ENCODE measurements at places on chromosomes 5 and 9.

- DNase-seq, result no peak
These were observed 1.0 kb upstream of the CACFD1 start for GRCh38 chr9:133458643-133459312.

DNA sequence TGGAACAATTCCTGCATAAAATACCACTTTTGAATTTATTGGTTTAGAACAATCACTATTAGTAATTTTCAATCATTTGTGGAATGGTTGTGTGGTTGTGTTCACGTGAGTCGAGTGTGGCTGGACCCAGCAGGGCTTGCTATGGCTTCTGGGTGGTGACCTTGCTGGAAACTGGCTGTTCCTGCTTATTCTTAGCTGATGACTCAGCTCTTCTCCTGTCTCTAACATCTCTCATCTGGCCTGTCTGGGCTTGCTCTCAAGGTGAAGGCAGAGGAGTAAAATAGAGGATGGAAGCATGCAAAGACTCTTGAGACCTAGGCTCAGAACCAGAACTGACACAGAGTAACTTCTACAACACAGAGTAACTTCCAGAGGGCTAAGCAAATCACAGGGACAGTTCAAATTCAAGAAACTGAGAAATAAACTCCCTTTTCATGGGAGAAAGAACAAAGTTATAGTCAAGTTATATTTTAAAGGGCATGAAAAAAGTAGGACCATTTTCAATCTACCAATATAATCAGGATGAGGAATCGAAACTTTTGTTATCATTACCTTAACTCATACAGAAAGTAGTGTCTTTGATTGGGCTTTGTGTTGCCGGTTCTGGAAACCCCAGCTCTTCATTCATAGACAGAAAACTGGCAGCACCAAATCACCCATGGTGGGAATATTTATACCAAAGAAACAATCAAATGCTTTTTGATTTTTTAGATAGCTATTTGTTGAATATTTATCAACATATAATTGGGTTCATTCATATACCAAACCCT, 665.1 kb downstream of the CDH18 start:
- DNase-seq, result no peak

- no peak for DNase-seq
These were observed 12.3 kb downstream of the RNU6ATAC start for GRCh38 chr9:134152022-134152448.

- DNase-seq, result no peak
These were observed 702.2 kb downstream of the MAT2B start for GRCh38 chr5:164207646-164208045.

DNA sequence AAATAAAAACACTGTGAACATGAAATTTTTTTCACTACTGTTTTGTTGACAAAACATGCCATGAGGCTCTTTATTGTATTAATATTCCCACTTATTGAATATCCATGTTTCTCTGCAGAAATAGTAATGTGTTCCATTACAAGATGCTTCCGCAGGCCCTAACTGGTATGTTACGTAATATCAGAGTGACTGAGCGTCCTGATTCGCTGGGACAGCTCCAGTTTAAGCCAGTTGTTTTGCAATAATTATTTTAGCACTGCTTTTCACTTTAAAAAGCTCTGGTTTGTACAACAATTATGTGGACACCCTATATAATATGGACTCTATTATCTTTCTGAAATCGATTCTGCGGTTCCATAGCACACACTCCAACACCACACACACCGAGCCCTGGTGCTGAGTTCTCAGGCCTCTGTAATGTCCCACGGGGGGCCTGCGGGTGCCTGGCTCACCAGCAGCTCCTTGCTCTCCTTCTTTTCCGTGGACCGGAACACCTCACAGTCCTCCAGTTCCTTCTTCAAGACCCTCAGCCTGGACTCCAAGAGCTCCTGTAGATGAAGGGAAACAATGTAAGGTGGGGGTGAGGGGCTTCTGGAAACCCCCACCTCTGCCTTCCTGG, 1.8 kb downstream of the TRIM7 start:
- DNase-seq, result no peak

DNA sequence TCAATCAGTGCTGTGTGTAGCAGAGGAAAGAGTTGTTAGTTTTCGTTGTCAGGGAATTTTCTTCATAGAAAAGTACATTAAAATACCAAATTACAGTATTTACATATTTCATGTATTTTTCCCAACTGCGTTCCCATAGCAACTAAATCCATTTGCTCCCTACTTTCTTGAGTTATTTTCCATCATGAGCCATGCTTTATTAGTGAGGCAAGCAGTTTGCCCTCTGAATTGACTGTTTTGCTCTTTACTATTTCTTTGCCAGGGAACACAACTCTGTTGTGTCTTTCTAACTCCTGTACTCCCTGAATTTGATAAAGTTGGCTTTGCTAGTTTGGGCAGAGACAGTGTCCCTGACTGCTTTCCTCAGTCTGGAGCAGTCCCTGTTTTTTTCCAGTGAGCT, 276.2 kb upstream of the SLC30A5 start:
- no peak for DNase-seq

GRCh38 chr9:134130503-134131375, 5.1 kb upstream of the WDR5 start:
- no peak for DNase-seq

GRCh38 chr9:134169724-134170401, 5.5 kb upstream of the RNU6ATAC start:
- no peak for DNase-seq

DNA sequence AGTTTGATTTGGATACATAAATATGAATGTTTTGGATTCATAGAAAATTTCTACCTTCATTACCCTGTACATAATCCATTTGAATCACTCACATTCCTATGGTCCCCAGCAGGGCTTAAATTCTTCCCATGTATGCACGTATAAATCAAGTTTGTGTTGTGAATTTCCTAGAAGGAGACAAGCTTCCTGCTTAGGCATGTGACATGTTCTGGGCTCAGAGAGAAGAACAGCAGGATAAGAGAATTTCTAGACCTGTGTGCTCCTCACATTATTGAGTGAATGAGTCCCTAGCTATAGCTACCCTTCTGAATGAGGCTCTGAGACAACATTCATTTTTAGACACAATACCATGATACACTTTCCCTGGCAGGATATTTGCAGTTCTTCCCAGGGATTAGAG, 229.1 kb downstream of the YTHDC2 start:
- no peak for DNase-seq

DNA sequence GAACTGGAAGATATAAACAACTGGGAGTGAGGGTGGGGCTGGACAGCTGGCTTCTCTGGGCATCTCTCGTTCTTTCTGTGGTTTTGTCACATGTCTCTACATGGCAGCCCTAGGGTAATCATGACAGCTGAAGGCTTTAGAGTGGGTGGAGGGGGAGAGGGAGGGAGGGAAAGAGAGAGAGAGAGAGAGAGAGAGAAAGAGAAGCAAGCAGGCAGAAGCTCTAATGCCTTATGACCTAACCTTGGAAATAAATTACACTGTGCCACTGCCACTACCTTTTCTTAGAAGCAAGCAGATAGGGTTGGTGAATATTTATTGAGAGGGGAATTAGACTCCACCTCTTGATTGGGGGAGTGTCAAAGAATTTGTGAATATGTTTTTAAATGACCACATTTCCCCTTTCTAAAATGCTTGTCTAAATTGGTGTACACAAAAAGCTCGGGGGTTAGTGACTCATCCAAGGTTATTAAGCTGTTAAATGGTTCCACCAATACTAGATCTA, 2.6 kb upstream of the DAPK1 start:
- no peak for DNase-seq

- DNase-seq, result no peak
These were observed 231.2 kb downstream of the CHSY3 start for GRCh38 chr5:130135506-130135905.

- DNase-seq, result peak; percentile 86
These were observed 172.3 kb downstream of the GNA14 start for GRCh38 chr9:77475641-77476473.

DNA sequence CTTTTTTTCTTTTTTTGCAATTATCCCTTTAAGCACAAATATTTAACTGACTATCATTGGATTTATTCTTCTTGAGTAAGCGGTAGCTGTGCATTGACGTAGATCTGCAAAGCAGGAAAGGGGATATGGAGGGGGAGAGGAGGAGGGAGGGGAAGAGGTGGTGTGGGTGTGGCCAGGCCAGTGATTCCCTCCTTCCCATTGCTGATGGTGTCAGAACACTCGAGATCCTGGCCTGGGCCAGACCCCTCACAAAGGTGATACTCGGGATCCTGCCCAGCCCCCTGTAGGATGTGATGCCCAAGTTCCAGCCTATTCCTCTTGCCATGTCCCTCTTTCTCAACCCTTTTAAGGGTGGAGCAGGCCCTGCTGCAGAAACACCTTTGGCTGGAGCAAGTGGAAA, 9.9 kb downstream of the SLC36A3 start:
- no peak for DNase-seq

DNA sequence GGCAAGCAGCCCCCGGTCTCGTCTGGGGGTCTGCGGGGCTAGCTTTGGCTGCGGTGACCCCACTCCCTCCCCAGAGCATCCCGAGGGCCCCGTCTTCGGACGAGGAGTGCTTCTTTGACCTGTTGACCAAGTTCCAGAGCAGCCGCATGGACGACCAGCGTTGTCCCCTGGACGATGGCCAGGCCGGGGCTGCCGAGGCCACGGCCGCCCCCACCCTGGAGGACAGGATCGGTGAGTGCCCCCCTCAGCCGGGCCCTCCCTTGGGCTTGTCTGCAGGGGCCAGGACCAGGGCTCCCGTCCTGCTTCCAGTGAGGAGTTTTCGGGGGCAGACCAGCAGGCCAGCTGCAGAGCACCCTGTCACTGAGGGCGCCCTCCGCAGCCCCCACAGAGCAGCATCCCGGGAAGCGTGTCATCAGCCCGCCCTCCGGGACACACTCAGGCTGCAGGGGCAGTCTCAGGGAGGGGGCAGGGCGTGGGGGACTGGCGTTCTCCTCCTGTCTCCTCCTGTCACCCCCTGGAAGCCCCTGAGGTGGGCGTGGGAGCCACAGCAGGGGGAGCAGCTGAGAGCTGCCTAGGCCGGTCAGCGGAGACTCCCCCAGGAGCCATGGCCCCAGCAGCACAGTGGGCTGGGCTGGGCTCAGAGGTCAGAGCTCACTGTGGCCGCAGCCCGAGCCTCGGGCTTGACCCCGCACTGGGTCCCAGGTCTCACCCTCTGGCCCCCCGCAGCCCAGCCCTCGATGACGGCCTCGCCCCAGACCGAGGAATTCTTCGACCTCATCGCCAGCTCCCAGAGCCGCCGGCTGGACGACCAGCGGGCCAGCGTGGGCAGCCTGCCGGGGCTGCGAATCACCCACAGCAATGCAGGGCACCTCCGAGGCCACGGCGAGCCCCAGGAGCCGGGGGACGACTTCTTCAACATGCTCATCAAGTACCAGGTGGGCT, 7.7 kb downstream of the DNLZ start:
- no peak for DNase-seq

GRCh38 chr5:75522025-75522424, 10.3 kb downstream of the POLK start:
- no peak for DNase-seq

DNA sequence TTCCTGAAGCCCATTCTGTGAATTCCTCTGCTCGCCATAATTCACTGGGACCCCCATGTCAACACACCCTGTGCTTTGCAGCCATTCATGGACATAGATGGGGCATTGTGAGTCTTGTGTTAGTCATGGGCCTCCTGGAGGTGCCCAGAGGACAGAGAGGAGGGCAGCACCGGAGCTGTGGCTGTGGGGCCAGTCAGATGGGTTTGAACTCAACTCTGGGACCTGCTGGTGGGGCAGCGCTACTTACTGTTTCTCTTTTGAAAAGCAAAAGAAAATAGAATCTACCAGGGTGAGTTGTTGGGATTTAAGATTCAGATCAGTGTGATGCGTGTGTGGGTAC, 11.3 kb upstream of the EXOC3 start:
- peak; percentile 22 for DNase-seq

DNA sequence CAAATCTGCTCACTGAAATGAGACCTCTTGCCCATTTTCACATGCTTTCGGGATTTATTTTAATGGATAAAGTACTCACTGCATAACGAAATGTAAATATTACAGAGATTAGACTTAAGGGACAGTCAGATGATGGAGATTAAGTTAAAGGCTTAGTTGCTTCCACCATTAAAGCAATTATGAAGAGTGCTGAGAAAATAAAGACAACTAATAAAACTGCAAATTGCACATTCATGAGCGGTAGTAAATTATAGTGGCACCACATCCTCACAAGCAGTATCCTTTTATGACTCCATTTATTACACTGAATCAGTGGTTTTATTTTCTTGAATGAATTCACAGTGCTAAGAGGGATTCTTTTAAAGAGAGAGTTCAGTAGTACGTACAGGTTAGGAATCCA, 76.2 kb upstream of the TMED7 start:
- no peak for DNase-seq

- DNase-seq, result peak; percentile 25
These were observed 5.1 kb downstream of the MED10 start for GRCh38 chr5:6373081-6373846.

DNA sequence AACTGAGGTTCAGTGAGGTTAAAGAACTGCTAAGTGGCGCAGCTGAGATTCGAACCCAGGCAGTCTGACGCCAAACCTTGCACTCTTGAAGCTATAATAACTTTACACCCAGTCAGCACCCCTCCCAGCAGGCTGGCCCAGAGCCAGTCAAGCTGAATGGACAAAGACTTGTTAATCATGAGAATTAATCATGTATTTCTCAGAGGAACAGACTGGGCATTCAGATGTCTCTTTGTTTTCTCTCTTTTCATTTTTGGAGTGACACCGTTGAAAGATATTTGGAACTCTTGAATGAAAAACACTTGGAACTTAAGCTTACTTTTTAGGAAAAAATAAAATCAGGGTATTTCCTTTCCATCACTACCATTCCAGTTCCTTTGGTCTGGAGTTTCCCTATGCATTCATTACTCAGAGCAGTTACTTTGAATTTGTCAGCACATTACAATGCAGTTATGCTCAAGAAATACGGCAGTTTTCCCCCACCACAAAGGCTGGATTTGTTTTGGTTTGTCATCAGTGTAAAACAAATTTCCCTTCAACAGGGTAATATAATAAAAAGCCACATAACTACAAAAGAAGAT, 22.6 kb upstream of the MAMDC2 start:
- DNase-seq, result no peak

- DNase-seq, result no peak
These were observed 1217.9 kb upstream of the ACO1 start for GRCh38 chr9:31166516-31166915.

- DNase-seq, result no peak
These were observed 40.3 kb upstream of the GLRX start for GRCh38 chr5:95862671-95863382.

DNA sequence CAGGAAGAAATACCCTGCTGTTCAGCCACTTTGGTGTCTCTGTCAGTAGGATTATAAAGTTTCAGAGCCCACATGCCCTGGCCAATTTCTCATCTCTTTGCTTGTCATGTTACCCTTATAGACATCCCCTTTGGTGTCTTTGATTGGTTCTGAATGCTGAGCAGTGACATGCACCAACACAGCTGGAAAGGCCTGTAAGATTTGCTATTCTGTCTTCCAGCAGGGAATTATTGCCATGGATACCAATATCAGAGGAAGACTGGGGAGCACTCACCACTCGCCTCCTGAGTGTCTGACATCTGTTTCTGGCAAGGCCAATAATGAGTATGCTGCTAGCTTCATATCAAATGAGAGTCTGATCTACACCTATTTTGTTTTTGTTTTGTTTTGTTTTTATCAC, 34.4 kb downstream of the RAB3C start:
- no peak for DNase-seq

GRCh38 chr9:34555936-34556525, 33.2 kb upstream of the ENHO start:
- no peak for DNase-seq

All from activated CD8-positive, alpha-beta memory T cell treated with anti-CD3 and anti-CD28 coated beads, Interleukin-2, amount 10 ng/mL, durations not matched to agents 7 days and 5 days (primary cell).